ENCODE measurements at places on chromosomes 3 and 15.
A peak's percentile ranks its signal among the peaks of the same experiment; 100 is the strongest.

- no peak for DNase-seq
Measured at GRCh38 chr3:142213298-142213697, 12.1 kb downstream of the GK5 start.

- no peak for DNase-seq
Measured at GRCh38 chr15:88627463-88627862, 6.3 kb downstream of the AEN start.

DNA sequence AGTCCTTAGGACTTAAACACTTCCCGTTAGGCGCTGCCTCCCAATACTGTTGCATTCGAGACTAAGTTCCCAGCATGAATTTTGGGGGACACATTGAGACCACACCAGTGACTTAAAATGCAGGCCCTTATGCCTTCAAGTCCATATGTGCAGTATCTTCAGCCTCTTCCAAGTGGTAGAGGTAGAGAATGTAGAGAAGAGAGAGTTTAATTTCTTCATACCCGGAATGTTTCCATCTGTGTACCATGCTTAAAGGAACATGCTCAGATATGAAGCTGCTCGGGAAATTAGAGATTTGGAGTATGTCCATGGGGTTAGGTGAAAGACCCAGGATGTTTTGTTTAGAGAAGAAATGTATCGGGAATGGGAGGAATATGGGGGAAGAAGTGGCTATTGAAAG, 12.6 kb downstream of the DUT start:
- no peak for DNase-seq

- DNase-seq = no peak
Measured at GRCh38 chr3:81867875-81868274, 106.4 kb upstream of the GBE1 start.

- no peak for DNase-seq
Measured at GRCh38 chr3:17505856-17506255, 236.6 kb downstream of the TBC1D5 start.

DNA sequence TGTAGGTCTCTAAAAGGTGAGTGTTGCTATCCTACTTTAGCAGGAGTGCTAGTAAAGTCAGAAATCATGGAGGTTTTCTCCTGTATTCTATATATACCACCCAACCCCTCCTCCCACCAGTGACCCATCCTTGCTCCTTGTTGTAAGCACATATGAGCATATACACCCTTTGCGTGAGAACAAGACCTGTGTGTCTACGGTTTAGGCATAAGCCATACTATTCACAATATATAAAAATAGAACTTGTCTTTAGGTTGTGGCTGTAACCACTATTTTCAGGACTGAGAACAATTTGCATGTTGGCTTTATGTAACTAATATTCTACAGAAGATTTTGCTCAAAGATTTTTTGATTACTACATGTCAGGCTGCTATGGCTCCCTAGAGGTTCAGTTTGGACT, 59.1 kb upstream of the TOP2B start:
- no peak for DNase-seq

DNA sequence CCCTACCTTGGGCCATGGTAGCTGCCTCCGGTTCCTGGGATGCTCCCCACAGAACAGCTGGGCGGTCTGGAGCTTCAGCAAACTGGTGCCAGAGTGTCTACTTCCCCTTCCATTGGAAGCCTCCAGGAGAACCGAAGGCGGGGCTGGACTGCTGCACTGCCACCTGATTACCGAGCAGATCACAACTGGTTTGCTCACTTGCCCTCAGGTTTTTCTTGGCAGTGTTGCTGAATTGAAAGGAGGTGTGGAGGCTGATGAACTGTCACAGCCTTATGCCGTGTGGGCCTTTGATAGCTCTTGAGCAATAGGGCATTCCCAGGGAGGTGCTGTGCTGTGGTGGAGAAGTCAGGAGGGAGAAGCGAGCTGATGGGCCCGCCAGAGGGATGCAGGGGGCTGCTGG, at the start of gene TGM5:
Gene TGM5, minus strand, starts transcription at position 95 of the 400 bp plus-strand sequence. Its CDS starts 79 bp downstream, at position 16.
- DNase-seq = no peak

GRCh38 chr15:51577636-51578304, 44.8 kb downstream of the DMXL2 start:
- no peak for DNase-seq

- DNase-seq = no peak
Measured at GRCh38 chr15:72790302-72790910, 6.8 kb upstream of the ADPGK start.

GRCh38 chr15:66702787-66703539, 927 bp downstream of the SMAD6 start:
- DNase-seq = no peak

DNA sequence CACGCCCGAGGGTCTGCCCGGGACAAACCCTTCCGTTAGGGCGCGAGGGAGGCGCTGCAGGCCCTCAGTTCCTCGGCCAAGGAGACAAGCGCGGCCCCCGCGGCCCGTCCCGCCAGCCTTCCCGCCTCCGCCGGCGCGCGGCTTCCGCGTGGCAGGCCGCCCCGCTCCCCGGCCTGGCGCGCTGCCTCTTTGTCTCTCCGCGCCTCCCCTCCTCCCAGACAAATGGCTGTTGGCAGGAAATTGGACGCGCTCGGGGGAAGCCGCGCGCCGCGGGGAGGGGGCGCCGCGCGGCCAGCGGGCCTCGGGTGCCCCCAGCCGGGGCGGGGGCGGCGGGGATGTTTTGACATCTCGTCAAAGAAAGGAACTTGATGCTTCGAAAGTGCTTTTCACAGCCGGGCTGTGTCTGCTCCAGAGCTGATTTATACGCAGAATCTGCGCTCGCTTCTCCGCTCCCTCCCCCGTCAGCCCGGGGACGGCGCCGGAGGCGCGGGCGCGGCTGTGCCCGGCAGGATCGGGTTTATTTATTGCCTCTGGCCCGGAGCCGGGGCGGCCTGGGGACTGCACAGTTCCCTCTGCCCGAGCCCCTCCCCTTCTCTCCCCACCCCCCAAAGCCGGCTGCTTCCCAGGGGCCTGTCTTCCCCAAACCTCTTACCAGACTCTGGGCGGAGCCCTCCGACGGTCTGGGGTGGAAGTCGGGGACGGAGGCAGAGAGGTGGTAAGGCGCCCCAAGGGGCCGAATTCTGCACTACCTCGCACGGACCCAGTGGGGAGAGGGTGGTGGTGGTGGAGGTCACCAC, 20.7 kb downstream of the SHF start:
- peak; percentile 74 for DNase-seq

- DNase-seq = no peak
Measured at GRCh38 chr3:185929192-185930151, 8.3 kb downstream of the TRA2B start.

GRCh38 chr3:129587566-129588210, 18.8 kb downstream of the PLXND1 start:
- DNase-seq = no peak

GRCh38 chr3:69400683-69401082, 14.8 kb upstream of the FRMD4B start:
- DNase-seq = no peak

- no peak for DNase-seq
Measured at GRCh38 chr15:26294059-26294689, 431.0 kb upstream of the ATP10A start.

DNA sequence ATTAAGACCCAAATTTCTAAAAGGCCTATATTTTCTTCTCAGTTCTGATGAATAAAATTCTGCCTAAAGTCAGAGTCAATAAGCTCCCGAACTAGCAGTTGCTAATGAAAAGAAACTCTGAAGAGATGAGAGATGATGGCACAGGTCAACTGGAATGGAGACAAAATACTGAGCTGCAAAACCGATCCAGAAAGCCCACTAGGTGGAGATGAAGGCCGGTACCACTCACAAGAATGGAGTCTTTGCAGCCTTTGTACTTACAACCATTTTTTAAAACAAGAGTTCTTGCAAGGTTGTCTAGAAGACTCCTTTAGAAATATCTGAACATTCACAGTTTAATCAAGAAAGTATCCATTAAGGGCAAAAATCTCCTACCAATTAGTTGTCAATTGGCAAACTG, 119.9 kb upstream of the TJP1 start:
- no peak for DNase-seq

- no peak for DNase-seq
Measured at GRCh38 chr3:183247011-183247589, 6.0 kb upstream of the B3GNT5 start.

GRCh38 chr3:98733053-98733811, 29.9 kb upstream of the ST3GAL6 start:
- no peak for DNase-seq

- no peak for DNase-seq
Measured at GRCh38 chr3:169836078-169836941, 23.6 kb upstream of the LRRC34 start.

DNA sequence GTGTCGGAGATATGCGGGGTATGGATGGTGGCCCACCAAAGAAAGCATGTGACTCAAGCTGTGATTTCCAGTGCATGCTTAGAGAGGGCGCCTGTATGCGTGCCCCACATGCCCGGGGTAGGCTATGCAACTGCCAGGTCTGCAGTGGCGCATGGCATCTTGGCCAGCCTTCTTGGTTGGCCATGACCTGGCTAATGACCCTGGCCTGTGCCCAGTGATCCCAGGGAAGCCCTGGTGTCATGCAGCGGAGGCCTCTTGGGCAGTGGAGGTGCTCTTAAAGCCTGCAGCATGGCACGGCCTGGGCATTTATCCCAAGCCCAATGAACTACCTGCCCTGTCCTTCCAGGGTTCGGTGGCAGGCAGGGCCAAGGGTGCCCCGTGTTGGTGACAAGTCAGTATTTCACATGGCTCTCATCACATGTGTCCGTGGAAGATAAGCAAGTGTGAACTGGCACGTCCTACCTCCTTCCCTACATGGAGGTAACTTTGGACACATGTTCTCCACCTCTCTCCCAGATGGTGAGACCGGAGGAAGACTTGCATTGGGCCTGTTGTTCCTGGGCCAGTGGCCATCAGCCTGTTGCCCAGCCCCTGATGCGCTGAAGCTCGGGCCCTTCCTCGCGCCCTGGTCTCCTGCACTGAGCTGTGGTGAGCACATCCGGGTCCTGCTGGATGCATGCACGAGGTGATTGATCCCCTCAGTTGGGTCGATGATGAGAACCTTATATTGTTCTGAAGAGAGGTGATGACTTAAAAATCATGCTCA, 192.0 kb downstream of the UBE3A start:
- DNase-seq = no peak

DNA sequence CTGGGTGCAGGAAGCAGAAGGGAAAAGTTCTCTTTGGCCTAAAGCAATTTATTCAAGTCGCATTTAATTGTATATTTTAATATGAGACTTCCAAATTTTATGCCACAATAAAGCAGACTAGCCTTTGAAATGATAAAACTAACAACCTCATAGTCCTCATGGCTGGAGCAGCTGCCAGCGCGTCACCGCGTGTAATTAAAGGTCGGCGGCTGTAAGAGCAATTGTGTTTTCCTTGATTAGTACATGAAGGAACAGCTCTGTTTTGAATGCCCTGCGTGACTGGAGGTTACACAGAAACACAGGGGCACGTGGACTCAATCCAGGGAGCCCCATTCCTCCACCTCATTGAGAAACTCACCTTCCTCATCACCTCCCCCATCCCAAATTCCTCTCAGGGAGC, 10.1 kb upstream of the LRRC15 start:
- DNase-seq = no peak

DNA sequence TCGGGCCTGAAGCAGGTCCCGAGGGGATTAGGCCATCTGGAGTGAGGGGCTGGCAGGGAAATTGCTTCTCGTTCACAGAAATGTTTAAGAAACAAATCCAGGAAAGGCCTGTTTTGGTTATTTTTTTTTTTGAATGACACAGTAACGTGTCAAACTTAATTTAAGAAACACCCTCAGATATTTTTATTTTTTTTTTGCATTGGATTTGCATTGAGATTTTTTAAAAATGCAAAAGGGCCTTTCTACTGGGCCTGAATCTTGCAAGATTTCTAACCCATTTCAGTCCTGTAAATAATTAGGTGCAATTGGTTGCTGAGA, 25.0 kb upstream of the KLF13 start:
- no peak for DNase-seq

- no peak for DNase-seq
Measured at GRCh38 chr3:151037746-151038477, 47.6 kb upstream of the MED12L start.

- no peak for DNase-seq
Measured at GRCh38 chr3:34020726-34021680, 222.6 kb downstream of the PDCD6IP start.

DNA sequence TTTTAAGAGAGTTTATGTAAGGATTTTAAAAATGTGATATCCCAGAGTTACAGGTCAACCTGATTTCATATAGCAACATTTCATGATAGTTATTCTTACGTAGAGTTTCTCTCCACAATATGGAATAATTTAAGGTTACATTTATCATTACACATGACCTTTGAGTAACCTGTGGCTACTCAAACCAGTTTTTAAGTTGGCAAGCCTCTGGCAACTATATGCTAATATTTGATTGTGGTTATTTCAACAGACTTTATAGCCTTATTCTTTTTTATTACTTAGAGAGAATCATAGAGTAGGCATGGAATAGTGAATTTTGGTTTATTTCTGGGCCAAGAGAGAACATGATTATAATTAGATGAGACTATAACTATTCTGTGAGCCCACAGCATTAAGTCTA, 504.9 kb downstream of the NLGN1 start:
- DNase-seq = no peak

DNA sequence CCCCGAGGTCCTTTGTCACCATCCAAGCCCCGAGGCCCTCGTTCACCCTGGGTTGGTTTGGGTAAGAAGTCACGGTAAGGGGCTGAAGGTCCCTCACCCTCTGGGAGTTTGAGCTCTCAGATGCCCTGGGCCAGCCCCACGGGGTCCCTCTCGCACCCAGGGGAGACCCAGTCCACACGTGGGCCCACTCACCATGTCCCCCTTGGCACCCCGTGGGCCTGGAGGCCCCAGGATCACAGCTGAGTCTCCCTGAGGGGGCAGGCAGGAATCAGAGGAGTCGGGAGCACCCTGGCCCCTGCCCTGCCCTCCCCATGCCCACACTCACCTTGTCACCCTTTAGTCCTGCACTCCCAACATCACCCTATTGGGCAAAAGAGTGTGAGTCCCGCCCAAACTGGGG, 5.8 kb upstream of the UCN2 start:
- no peak for DNase-seq

GRCh38 chr3:67361770-67362169, 292.6 kb downstream of the SUCLG2 start:
- DNase-seq = no peak

DNA sequence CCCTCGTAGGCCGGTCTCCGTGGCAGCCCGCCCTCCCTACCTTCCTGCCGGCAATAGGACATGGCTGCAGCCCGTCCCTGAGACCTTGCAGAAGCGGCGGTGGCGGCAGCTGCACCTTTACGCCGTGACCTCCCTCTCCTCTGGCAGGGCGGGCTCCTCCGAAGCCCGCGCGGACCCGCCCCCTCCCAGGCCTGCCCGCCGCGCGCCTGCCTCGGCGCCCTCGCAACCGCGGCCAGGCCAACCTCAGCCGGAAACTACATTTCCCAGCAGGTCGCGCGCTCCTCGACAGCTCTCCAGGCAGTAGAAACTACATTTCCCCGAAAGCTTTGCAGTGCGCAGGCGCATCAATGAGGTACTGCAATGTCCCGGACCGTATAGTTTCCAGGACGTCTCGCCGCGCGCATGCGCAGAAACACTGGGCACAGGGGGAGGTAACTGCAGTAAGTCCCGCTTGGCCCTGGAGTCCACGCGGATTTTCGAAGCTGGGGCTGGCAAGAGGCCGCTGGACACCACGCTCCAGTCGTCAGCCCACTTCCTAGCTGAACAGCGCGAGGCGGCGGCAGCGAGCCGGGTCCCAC, at the start of the genes CHCHD4 and TMEM43:
Gene CHCHD4, minus strand, starts transcription at position 256 of the 578 bp plus-strand sequence. Its CDS starts 194 bp downstream, at position 62.
Gene TMEM43, plus strand, starts transcription at position 438 of the 578 bp plus-strand sequence. CDS start 142 bp downstream, outside the sequence.
- peak; percentile 99 for DNase-seq
